Small intestine (tissue), 16 donors: ENCODE measurements at places on chromosomes 13 and 19.
A peak's percentile ranks its signal among the peaks of the same experiment; 100 is the strongest.

- DNase-seq: no peak
These were observed 77.9 kb upstream of the TEX29 start for GRCh38 chr13:111242585-111242984.

- no peak for DNase-seq
These were observed 1.3 kb upstream of the DNAJC15 start for GRCh38 chr13:43021926-43022670.

- no peak for DNase-seq
These were observed 2.7 kb upstream of the ACP5 start for GRCh38 chr19:11580116-11580515.

DNA sequence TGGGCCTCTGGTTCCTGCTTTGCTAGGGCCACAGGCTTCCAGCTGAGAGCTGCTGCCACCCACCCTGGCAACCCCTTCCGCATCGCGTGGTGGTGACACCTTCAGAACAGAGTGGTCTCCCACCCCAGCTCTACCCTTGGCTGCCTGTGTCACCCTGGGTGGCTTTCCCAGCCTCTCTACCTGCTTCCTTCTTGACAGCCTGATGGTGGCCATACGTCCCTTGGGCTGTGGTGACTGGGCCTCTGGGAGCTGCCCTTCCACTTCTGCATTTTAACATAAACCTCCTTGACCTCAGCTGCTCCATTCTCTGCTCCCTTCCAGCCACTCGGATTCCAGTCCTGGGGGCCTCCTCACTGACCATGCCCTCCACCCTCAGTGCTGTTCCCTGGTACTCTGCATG lies 17.0 kb downstream of the PAK4 start:
- DNase-seq: peak; percentile 1

DNA sequence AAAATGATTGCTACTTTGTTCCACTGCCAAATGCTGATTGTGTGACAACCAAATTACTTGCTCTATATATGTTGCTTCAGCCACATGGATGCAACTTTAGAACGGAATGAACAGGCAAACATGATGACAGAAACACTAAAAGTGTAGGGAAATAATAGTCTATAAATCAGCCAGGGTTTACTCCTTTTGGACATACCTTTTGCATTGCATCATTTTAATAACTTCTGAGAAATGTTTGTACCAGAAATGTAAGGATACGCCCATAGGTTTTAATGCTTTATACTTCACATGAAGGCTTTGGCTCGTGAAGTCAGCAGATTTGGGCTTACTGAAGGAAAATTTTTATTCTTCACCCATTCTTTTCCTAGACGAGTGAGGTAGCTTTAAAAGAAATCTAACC lies 141.0 kb downstream of the POSTN start:
- no peak for DNase-seq

GRCh38 chr13:77290342-77290741 lies 36.6 kb downstream of the MYCBP2 start:
- DNase-seq: no peak

DNA sequence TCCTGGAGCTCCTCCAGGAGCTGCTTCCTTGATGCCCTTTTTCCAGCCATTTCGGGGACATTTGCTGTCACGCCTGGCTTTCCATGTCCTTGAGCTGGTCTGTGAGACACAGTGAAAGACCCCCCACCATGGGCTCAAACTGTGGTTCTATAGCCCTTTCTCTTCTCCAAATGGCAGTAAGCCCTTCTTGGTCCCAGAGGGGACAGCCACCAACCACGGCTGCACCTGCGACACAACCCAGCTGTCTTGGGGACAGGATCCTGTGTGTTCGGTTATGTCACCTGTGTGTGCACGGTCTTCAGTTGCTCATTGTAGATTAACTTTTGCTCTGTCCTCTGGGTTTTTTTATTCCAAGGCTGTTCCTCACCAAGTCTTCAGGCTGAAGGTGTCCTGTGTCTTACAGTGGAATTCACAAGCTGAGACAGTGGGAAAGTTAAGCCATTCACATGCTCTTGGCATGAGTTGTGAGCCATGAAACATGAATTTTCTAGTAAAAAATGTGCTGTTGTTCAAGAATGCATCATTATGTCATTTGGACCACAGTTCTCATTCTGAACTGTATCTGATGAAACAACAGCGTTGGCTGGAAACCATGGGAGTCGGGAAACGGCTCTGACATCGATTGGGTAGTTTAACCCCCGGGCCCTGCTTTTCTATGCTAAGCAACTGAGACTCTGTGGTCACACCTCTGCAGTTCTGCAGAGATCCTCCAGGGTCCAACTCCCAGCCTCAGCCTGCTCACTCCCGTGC lies 129.5 kb upstream of the MCF2L start:
- DNase-seq: no peak

DNA sequence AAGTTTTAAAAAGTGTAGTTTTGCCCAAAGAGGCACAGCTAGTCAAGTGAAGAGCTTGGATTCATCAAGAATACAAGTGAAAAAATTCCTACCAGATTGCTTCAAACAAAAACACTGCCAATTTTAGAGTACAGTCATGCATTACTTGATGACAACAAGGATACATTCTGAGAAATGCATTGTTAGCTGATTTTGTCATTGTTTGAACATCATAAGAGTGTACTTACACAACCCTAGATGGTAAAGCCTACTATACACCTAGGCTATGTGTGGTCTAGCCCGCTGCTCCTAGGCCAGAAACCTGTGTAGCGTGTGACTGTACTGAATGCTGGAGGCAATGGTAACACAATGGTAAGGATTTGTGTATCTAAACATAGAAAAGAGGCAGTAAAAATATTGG lies 41.1 kb downstream of the TMTC4 start:
- no peak for DNase-seq

- DNase-seq: no peak
These were observed 10.6 kb downstream of the KLF2 start for GRCh38 chr19:16335226-16335625.

DNA sequence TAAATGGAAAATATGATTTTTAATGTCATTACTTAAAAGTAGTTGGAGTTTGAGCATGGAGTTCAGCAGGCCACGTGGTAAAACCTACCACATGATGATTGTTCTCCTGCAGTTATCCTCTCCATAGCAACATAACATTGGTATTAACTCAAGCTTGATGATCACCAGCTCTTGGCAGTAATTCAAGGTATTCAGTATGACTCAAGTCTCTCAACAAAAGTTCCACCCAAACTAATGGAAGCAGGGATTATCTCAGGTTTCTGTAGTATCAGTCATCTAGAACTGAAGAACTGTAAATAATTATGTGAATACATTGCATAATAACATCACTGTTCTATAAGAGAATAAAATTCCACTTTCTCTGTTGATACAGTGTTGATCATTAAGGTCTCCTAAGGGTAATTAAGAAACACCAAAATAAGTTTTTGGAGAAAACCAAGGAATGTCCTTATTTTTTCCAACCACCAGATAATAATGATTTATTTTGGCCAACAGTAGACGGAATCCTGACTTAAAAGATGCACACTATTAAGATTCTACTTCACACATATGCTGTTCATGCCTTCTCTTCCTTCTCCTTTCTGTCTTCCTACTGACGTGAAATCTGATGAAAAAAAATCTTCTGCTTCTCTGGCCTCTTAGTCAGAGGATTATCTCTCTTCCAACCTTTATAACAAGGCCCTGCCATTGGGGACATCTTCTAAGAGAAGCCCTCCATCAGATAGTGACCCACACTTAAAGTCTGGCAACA lies 1092.3 kb downstream of the EFNB2 start:
- peak; percentile 59 for DNase-seq

DNA sequence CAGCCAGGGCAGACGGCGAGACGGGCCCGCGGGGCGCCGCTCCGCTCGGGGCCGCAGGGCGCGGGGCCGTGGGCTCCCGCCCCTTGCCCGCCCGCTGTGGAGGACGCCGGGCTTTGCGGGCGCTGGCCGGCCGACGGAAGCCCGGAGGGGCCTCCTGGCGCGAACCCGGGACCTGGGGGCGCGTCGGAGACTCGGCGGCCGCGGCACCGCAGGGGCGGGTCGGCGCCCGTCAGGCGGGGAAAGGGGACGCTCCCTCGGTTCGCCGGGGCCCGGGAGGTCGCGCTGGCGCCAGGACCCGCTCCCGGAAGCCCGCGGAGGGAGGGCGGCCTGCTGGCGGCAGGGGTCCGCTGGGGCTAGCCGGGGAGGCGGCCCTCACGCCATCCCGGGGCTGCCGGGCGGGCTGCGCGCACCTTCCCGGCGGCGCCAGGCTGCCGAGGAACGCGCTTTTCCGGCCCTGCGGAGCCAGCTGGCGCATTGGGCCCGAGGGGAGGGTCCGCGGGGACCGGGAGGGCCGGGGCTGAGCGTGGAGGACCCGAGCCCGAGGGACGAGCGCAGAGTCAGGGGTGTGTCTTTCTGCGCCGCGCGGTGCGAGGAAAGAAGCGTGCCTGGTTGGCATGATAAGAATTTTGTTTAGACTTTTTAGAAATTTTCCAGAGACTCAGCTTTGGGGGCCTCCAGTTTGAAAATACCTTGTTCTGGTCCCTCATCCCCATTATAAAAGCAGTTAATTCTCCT lies 511 bp downstream of the GARRE1 start:
- DNase-seq: peak; percentile 27

- no peak for DNase-seq
These were observed 345.8 kb downstream of the RBM26 start for GRCh38 chr13:79060216-79060615.

DNA sequence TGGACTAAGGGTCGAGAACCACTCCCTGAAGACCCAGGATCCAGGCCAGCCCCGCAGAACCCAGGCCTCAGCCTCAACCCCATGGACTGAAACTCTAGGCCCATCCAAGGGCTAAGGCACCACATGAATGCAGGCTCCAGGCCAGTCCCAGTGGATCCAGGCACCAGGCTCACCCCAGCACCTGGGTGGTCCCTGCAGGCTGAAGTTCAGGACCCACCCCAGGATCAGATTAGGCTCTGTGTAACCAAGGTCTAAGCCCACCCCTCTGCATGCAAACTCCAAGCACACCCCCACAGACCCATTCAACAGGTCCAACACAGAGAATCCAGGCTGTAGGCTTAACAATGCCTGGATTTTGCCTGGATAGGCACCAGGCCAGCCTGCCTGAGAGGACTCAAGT lies 1876.2 kb downstream of the PCDH9 start:
- DNase-seq: no peak

DNA sequence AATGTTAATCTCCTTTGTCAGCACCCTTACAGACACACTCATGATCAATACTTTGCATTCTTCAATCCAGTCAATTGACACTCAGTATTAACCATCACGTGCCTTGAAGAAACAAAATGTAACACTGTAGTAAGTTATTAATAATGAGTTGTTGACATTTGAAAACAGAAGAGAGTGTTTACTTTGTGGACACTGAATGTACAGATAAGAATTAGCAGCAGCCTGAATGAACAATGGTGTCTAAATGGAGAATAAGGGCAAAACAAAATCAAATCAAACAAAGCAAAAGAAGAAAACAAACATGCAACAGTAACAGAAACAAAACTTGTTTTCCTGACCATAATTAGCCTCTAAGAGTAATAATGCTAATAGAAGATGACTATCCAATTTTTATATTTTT lies 1191.1 kb upstream of the MIR17HG start:
- no peak for DNase-seq

DNA sequence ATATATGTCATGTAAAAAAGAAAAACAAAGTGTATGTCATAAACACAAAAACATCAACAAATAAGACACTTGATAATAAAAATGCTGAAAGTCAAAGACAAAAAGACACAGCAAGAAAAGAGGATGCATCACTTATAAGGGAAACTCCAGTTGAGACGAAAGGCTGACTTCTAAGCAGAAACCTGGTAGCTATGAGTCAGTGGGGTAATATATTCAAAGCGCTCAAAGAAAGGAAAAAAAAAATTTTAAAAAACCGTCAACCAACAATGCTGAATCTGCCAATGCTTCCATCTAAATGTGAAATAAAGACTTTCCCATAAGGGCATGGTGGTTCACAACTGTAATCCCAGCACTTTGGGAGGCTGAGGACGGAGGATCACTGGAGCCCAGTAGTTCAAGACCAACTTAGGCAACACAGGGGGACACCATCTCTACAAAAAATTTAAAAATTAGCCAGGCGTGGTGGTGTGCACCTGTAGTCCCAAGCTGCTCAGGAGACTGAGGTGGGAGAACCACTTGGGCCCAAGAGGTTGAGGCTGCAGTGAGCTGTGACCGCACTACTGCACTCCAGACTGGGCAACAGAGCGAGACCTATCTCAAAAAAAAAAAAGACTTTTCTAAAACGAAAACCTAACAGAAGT lies 24.0 kb downstream of the USP12 start:
- DNase-seq: no peak

- DNase-seq: peak; percentile 4
These were observed 27.0 kb upstream of the ZNF726 start for GRCh38 chr19:23887642-23888041.

DNA sequence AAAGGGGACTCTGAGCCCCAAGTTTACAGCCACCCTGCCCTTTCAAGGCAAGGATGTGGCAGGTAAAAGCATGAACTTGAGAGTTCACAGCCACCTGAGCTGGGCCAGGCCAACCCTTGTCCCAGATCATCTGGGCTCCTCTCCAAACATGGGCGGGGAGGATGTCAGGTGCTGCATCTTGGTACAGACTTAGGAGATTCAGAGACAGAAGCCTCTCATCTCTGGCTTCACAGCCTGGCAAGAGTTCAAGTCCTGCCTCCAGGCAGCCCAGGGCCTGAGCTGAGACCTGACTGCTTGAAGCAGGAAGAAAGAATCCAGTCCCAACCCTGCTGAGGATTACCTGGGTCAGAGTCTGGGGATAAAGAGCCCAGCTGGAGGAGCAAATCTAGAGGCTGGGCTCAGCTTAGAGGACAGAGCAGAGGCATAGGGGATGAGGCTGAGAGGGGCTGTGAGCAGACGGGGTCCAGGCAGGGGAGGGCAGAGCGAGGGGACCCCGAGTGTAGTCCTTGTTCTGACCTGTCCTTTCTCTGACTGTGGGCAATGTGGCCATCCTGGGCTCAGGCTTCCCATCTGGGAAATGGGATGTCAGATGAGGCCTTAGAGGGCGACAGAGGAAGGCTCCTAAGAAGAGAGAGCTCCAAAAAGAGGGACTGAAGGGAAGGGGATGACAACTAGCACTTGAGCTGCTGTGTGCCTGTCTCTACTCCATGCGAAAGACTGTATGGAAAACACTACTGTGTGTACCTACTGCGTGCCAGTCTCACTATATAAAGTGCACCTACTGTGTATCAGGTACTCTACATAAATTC lies 6.6 kb upstream of the OR10H5 start:
- DNase-seq: no peak

DNA sequence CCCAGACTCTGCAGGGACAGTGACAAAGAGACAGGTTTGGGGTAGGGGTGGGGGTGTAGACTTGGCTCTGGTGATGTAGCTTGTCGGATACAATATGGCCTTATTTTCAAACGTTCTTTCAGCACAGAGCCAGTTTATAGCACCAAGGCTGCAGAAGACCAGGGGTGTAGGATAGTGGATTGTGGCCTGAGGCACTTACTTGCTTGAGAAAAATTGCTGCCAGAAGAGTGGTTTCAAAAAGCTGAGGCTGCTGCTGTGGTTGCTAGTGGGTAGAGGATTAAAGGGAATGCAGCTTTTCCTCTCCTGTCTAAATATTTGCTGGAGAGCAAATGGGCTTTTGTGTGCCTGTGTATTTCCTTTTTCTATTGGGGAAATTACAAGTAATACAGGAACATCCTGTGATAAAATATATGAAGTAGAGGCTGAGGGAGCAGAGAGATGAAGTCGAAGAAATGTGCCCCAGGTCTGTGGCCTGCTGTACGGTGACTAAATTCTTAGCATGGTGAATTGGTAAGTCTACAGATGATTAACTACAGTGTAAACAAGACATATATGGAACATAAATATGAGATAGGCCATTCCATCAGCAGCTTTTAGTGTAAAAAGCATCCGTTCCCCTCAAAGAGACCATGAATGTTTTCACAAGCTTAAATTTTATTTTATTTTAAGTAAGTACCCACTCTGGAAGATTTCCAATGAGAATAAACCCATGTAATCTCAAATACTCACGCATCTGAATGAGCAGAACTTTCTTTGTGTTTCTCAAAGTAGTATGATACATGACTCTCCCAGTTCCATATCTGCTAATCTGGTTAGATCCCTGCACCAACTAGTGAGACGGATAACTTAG lies 112.9 kb downstream of the LRCH1 start:
- peak; percentile 65 for DNase-seq
